NCI-H510A treated with DMSO at 0.1 percent for 48 hours (cell line): ENCODE measurements at places on chromosomes 3 and 15.

- no peak for DNase-seq
Observed at GRCh38 chr15:50192926-50193620, 11.1 kb downstream of the SLC27A2 start.

DNA sequence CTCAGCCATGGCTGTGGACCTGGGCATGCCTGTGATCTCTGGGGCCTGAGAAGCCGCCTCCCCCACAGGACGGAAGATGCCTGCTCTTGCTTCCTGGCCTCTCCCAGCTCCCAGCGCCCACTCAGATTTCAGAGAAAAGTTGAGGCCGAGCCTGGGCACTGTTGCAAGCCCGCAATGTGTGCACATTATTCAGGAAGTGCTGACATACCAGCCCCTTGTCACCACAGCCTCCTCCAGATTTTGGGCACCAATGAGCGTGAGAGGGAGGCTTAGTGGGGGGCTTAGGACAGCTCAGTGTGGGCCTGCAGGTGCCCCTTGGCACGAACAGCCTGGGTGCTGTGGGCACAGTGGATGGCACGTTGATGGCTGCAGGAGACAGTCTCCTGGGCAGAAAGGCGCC is 1400.9 kb upstream of the ALCAM start:
- no peak for DNase-seq

- no peak for DNase-seq
Observed at GRCh38 chr3:141331377-141332318, 36.7 kb upstream of the ZBTB38 start.

DNA sequence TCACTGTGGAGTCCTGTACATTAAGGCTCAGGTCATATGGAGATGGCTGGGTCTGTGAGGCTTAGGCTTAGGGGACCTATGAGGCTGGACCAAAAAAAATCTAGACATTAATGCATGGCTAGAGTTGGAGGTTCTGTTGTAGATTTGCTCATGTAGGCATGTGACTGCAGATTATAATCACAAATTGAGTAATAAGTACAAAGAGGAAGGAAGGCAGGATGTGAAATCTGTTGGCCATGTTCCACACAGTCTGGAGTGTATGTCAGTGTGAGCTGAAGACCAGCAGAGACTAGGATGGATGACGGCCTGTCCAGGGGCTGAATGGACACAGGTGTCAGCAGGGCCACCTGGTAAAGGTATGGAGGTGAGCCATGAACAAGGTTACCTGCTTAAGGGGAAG is at the start of gene ST3GAL6:
ST3GAL6 (plus strand) TSS at position 265 of the 400 bp plus-strand sequence. CDS start 5,101 bp downstream, outside the sequence.
- DNase-seq, result no peak

DNA sequence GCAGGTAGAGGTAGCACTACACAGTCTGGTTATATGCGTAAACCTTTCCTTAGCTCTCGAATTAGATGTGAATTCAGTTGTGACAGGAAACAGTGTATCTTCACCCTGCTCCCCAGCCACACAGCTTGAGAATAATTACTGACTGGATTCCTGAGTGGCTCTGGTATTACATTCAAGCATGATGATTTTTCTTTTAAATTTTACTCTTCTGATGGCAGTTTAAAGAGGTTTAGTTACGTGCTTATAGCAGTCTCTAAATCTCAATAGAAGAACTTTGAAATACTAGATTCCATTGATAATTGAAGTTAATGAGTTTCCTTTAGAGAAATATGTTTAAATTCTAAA is 98.8 kb downstream of the FNDC3B start:
- DNase-seq, result no peak

- DNase-seq, result no peak
Observed at GRCh38 chr3:109346770-109347295, 9.5 kb upstream of the DPPA4 start.

DNA sequence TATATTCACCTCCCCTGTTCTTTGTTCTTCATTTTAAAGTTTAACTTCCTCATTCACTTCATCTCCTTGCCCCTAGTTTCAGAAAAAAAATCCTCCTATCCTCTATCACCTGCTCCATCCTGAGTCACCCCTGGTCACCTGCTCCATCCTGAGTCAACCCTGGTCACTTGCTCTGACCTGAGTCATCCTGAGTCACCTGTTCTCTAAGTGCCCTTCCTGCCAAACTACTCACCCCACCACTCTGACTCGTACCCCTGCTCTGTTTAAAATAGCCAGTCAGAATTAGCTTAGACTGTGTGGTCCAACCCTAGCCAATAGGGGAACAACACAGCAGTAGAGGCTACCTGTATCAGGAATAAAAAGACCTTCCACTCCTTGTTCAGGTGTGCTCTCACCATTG is 716.9 kb downstream of the ZBBX start:
- DNase-seq, result no peak

DNA sequence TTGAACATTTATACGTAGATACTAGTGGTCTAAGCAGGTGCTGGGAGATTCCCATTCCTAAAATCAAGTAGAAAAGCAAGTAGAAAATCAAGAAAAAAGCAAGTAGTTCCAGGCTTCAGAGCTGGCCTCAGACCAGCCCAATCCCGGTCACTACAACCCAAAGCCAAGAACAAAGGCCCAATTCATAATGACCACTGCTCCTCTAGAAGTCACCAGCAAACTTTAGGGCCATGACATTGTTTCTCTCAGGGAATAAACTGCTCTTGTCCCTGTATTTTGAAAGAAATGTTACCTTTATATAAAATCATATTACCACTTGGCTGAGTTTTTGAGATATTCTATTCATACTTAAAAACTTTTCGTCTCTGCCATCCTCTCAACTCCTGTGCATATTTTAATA is 106.3 kb upstream of the IL12A start:
- no peak for DNase-seq

DNA sequence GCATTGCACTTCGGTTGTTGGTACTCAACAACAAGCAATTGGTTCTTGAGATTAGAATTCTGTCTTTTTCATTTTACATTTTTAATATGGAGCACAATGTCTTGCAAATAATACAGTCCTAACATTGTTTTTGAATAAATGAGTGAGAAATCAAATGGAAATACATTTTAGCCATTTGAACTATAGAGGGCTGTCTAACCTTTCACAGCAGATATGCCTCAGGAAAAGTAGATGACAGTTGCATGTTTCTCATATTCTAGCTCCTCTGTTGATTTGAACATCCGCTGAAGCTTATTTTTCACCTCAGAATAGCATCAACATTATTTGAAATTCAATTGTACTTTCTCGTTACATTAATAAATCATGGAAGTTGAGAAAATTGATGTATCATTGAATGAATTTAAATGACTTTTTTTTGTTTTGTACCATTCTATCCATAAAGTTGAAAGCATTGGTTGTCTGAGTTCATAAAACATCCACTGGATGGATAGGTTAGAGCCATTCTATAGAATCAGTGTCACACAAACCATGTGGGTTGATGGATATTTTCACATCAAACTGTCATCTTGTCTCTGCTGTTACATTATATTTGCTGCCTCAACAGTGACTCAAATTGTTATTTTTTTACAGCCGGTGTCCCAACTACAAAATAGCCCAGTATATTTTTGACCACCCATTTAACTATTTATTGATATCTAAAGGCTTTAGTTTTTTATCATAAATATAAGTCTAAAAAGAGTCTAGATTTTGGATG is 928.3 kb downstream of the NSUN3 start:
- no peak for DNase-seq

DNA sequence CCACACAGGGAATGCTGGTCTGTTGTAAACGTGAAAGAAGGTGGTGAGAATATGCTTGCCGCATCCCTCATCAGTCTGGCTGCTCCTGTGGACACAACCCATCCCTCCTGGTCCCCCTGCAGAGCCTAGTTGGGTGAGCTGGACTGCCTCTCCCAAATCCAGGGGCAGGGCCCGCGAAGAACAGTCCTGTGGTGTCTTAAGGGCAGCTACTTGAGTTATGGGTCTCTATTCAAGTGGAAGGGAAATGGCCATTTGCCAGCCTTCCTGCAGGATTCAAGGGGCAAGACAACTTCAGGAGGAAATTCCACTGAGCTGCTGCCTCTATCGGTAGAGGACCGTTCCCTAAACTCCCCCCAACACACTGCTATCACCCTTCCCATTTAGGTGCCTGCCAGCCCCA is 98.9 kb downstream of the IQSEC1 start:
- no peak for DNase-seq

DNA sequence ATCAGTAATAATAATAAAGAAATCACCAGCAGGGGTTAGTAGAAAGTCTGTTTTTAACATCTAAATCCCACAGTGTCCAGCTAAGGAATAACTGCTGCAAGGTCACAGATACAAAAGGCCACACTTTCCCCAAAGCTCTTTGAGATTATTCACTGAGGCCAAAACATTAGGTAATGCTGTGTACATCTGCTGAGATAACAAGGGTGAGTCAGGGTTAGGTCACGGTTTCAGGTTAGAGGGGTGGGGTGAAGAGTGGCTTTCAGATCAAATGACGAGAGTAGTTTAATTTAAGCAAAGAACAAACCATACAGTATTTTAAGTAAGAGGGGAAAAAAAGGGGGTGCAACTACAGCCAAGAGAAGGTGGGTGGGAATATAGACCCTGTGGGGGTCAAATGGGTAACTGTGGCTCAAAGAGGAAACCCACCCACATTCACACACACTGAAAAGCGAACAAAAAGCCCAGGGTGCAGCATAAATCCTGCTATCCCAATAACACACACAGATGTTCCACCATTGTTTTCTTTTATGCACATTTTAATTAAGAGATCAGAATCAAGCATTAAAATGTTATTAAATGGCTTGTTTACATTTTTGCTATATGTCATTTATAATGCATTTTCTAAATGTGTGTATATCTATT is 412.9 kb downstream of the TIGIT start:
- DNase-seq, result no peak

DNA sequence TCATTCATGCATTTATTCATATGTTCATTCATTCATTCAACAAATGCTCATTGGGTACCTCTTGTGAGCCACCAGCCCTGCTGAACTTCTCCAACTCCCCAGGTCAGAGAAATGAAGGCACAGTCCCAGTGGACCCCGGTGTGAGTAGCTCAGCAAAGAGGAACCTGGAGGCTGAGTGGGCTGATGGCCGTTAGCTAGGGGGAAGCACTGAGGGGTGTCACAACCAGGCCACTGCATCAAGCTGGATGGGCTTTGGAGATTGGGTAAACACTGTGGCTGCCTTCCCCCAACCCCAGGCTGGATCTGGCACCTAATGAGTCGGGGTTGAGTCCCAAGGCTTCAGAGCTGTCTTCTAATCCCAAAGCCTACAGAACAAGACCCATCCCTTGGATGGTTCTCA is 12.1 kb upstream of the ALAS1 start:
- no peak for DNase-seq

GRCh38 chr3:128929364-128929763 is 49.9 kb downstream of the ACAD9 start:
- no peak for DNase-seq
